ENCODE measurements at places on chromosomes 1 and 21. TPM values are rescaled to one million over a fixed set of nuclear protein-coding genes. Genes with fewer than 3 reads are reported as not detected.
A peak's percentile ranks its signal among the peaks of the same experiment; 100 is the strongest.

GRCh38 chr1:205444931-205445645, 10.8 kb downstream of the BLACAT1 start:
- peak overlapping the region; percentile 64 for H3K4me3 ChIP-seq
- no peaks in the 10 kb centered on the region for H3K36me3 ChIP-seq
- peak; percentile 81 for DNase-seq
- H3K27me3 ChIP-seq: no peaks in the 10 kb centered on the region

- H3K4me3 ChIP-seq: no peak overlapping the region
- H3K4me1 ChIP-seq: no peaks in the 10 kb centered on the region
- DNase-seq: no peak
- H3K36me3 ChIP-seq: no peaks in the 10 kb centered on the region
These were observed 10.8 kb upstream of the NFASC start for GRCh38 chr1:204859861-204860267.

The FCRLA gene
- not detected for total RNA-seq

DNA sequence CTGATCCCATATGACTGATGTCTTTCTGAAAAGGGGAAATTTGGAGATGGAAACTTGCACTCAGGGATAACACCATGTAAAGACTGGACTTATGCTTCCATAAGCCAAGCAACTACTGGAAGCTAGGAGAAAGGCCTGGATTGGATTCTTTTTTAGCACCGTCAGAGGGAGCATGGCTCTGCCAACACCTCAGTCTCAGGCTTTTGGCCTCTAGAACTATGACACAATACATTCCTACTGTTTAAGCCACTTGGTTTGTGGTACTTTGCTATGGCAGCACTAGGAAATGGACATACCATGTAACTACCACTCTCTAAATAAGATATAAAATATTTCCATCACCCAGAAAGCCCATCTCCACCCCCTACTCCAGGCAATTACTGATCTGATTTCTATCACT, 139.7 kb downstream of the CYYR1 start:
- DNase-seq: no peak
- no peaks in the 10 kb centered on the region for H3K36me3 ChIP-seq
- H3K4me1 ChIP-seq: no peaks in the 10 kb centered on the region

- DNase-seq: peak; percentile 87
- no peaks in the 10 kb centered on the region for H3K36me3 ChIP-seq
- no peaks in the 10 kb centered on the region for H3K4me1 ChIP-seq
- no peaks in the 10 kb centered on the region for H3K27me3 ChIP-seq
These were observed 57.4 kb downstream of the COL6A1 start for GRCh38 chr21:46038871-46039397.

GRCh38 chr1:172949096-172949495, 101.6 kb downstream of the TNFSF18 start:
- no peaks in the 10 kb centered on the region for H3K36me3 ChIP-seq
- DNase-seq: no peak
- no peaks in the 10 kb centered on the region for H3K4me1 ChIP-seq
- H3K4me3 ChIP-seq: no peak overlapping the region
- H3K27me3 ChIP-seq: no peaks in the 10 kb centered on the region

The CNTN2 gene
- 0.32 TPM for total RNA-seq

The KRTAP21-2 gene
- total RNA-seq: not detected

The PCBP3 gene
- total RNA-seq: not detected

DNA sequence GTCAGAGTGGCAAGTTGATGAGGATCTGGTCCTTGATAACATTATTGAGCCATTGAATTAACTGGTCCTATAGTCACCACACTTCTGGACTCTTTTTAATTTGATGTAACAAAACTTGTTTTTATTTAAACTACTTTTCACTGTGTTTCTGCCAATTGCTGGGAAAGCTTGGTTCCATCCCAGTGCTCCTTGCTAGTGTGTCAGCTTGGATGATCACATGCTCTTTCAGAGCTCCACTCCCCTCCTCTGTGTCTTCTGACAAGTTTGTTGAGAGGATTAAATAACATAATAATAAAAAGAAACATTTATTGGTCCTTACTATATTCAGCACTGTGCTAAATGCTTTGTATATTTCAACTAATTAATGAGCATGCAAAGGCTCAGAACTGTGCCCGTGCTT, 448.5 kb upstream of the B3GALT2 start:
- no peak overlapping the region for H3K27ac ChIP-seq
- H3K27me3 ChIP-seq: no peaks in the 10 kb centered on the region
- no peak for DNase-seq

DNA sequence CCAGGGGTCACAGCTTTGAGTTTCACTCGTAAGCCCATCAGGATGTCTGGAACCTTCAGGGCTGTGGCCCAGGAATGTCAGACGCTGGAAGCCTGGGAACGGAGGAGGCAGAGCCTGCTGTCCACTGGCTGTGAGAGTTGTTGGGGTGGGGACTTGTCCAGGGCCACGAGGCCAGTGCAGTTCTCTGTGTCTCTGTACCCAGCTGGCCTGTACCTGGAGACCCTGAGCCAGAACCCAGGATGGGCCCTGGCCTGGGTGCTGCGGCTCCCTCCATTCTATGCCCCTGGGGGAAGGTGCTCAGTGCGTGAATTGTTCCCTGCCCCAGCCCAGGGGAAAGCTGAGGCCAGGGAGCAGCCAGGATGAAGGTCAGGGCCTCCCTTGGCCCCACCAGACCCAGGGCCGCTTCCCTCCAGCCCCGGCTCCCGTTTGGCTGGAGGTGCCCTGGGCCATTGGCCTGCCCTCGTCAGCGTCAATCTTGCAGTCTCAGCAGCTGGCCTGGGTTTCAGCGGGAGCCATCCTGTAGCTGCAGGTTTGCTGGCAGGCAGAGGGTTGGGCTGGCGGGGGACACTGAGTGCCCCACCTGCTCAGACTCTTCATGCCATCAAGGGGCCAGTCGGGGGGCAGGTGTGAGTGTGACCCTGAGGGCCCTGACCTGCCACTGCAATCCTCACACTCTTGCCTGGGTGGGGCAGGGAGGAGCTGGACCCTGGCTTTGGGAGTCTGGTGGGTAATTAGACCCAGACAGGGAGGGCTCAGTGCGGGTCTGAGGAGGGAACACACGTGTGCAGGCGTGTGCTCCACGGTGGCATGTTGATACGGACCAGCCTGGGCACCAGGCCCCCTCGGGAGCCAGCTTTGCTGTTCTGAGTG, 724 bp upstream of the CALML6 start:
- no peak overlapping the region for H3K27ac ChIP-seq
- H3K4me1 ChIP-seq: peaks cover 11% of the 10 kb centered on the region
- H3K27me3 ChIP-seq: no peaks in the 10 kb centered on the region
- no peak overlapping the region for H3K4me3 ChIP-seq
- no peak for DNase-seq

The B3GALT2 gene
- not detected for total RNA-seq

DNA sequence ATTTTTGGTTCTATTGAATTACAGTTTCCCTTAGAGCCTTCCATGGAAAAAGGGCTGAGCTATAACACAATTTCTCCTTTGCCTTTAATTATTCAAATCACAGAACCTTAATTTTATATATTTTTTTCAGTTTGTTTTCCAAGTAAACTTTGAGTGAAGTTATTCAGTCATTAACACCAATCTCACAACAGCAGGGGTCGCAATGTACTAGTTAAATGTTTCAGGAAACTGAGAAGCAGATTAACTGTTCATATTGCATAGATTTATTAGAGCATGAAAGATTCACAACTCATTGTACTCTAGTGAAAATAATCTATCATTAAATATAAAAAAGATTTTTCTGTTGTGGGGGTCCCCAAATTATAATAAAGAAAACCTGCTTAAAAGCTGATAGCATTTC, 64.1 kb downstream of the KIFAP3 start:
- no peaks in the 10 kb centered on the region for H3K4me1 ChIP-seq
- H3K27ac ChIP-seq: no peak overlapping the region
- no peaks in the 10 kb centered on the region for H3K27me3 ChIP-seq
- H3K4me3 ChIP-seq: no peak overlapping the region

The TCP10L gene
- total RNA-seq: 3.9 TPM

- H3K27ac ChIP-seq: no peak overlapping the region
- no peak for DNase-seq
- H3K4me3 ChIP-seq: no peak overlapping the region
These were observed 454 bp downstream of the CORT start for GRCh38 chr1:10450156-10450814.

The CXADR gene
- 0.32 TPM for total RNA-seq

All from ascending aorta (tissue), 2 donors.